ENCODE measurements at places on chromosomes 7 and 10. TPM values are rescaled to one million over a fixed set of nuclear protein-coding genes. Genes with fewer than 3 reads are reported as not detected.

The PTEN gene
- 60.1 TPM for total RNA-seq

The LIPK gene
- total RNA-seq, result not detected

GRCh38 chr7:46544396-46545008 is 623.4 kb upstream of the IGFBP3 start:
- DNase-seq, result peak; percentile 44

DNA sequence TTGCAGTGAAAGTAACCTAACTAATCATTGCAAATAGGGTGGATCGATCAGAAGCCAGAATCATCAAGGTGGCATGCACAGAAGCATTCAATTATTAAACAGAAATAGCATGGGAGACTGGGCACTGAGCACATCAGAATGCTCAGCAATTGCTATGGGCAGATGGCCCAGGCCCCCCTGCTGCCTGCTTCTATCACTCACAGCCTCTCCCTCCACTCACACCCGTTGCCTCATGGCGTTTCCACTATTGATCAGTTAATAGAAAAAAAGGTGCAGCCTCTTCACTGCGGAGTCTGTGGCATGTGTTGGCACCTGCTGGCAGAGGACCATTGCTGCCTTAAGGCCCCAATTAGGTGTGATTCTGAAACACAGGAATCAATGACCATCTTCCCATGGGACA is 11.2 kb upstream of the HTR5A start:
- no peak for DNase-seq

- DNase-seq, result peak; percentile 74
Observed at GRCh38 chr10:98446661-98447221, at the start of gene HPS1. TSS of gene HPS1 (minus strand) at chr10:98446935. CDS start at chr10:98443240, 3,695 bp downstream.

- no peak for DNase-seq
Observed at GRCh38 chr7:84844771-84845170, 342.1 kb downstream of the SEMA3D start.

The TSPAN15 gene
- total RNA-seq, result 118 TPM

- DNase-seq, result no peak
Observed at GRCh38 chr10:11551104-11551503, 60.3 kb downstream of the USP6NL start.

GRCh38 chr7:110983822-110984456 is 107.0 kb upstream of the LRRN3 start:
- DNase-seq, result no peak

GRCh38 chr7:1706381-1706720 is 36.3 kb downstream of the ELFN1 start:
- no peak for DNase-seq

The GIGYF1 gene
- total RNA-seq, result 14.9 TPM

The FAM131B gene
- total RNA-seq, result 0.22 TPM

The BTBD16 gene
- under 0.01 TPM for total RNA-seq

- DNase-seq, result no peak
Observed at GRCh38 chr7:4816419-4817080, 41.1 kb downstream of the AP5Z1 start.

- DNase-seq, result no peak
Observed at GRCh38 chr10:86681047-86681446, 12.7 kb downstream of the LDB3 start.

The PDE6C gene
- total RNA-seq, result not detected

GRCh38 chr10:13505052-13505680 is 23.6 kb downstream of the BEND7 start:
- no peak for DNase-seq

GRCh38 chr10:119090968-119091367 is 10.4 kb upstream of the EIF3A start:
- peak; percentile 29 for DNase-seq

- DNase-seq, result no peak
Observed at GRCh38 chr7:31077484-31078362, 25.6 kb downstream of the ADCYAP1R1 start.

- DNase-seq, result no peak
Observed at GRCh38 chr7:70681469-70682350, 450.2 kb upstream of the GALNT17 start.

The C10orf105 gene
- not detected for total RNA-seq

DNA sequence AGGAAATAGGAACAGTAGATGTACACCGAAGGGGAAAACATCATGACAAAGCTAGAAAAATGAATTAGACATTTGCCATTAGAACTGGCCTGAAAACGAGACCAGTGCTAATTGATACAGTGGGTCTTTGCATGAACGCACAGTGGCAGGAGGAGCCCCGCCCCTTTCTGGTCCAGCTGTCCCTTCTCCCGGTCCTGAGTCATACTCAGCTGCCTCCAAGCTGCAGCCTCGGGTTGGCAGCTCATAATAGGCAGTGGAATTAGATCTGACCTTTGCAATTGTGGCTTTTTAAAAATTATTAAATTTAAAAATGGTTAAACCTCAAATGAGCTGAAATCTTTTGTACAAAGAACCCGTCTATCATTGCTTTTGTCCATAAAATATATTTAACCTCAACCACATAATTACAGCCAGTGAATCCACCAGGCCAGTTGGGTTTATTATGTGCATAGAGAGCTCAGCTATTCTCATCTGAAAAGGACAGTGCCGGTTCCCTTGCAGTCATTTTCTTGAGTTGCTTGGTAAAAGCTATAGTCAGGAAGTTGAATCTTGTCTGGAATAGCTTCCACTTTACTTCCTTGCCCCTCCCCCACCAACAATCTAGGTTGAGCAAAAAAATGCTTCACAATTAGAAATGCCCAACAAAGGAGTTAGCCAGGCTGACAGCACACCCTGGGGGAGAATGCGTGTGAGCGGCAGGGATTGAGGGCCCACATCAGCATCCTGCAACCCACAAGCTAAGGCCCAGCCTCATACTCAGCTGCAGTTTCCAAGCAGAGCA is 147.1 kb downstream of the BUB3 start:
- DNase-seq, result peak; percentile 64

The TNRC18 gene
- 21.6 TPM for total RNA-seq

DNA sequence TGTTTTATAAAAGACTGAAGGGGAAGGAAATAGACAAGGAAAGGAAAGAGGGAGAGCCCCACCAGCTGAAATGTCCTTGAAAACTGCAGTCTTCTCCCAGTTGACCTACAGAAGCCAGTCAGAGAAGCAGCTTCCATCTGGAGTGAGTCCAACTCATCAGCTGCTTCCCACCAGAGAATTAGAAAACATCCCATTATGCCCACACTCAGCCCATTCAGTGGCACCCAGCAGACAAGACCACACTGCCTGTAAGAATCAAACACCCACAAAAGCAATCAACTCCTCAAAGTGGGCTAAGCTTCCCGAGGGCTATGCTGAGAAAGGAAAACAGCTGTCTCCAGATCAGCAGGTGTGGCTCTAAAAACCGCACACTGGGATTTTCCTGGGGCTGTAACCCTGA is 29.6 kb upstream of the TMEM213 start:
- no peak for DNase-seq

The IDI2 gene
- not detected for total RNA-seq

GRCh38 chr7:50356212-50356944 is 51.9 kb downstream of the IKZF1 start:
- no peak for DNase-seq

DNA sequence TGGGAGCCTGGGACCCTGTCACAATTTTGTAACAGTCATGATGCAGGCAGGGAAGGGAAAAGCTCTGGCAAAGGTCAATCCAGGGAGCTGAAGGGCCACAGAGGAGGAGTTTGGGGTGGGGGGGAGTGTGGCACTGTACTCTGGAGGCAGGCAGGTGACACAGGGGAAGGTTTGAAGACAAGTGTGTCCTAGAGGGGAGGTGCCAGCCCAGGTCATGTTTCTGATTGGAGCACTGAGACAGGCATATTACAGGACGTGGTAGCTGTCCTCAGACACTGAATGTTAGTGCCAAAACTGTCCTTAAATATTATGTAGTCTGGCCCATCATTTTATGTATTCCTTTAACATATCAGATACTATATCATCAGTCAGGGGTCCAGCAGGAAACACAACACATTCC is 75.6 kb upstream of the LRRC4 start:
- DNase-seq, result no peak

GRCh38 chr7:44587843-44588711 is 6.0 kb upstream of the TMED4 start:
- peak; percentile 83 for DNase-seq

DNA sequence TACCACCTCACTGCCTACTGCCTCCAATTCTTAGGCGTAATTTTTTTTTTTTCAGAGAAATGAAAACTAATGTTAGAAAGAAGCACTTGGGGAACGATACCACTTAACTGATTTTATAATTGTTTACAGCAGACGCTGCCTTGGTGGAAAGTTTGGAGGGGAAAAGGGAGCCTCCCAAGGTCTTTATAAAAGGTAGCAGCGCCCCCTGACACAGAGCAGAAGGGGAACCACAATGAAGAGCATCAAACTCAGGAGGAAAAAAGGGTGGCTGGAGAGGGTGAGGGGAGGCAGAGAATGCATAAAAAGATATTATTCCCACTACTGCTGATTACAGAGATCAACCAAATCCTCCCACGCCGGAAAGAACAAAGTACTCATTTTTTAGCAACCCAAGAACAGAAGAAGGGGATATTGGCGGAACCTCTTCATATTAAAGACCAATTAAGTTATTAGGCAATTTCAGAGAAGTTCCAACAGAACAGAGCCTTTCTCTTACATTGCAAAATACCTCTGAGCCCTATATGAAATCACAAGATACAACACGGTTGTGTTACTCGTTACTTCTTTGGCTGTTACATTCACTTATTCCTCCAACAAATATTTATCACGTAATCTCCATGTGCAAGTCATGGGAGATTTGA is 135.8 kb downstream of the TEX36 start:
- DNase-seq, result no peak

GRCh38 chr10:68628576-68629127 is 68.5 kb downstream of the TET1 start:
- DNase-seq, result no peak

The PTF1A gene
- not detected for total RNA-seq

The NOS3 gene
- total RNA-seq, result 25.0 TPM

GRCh38 chr7:69431626-69432025 is 166.6 kb upstream of the AUTS2 start:
- no peak for DNase-seq

- DNase-seq, result peak; percentile 93
Observed at GRCh38 chr10:5446390-5446926, 34.1 kb downstream of the NET1 start.

The DLX5 gene
- total RNA-seq, result not detected

DNA sequence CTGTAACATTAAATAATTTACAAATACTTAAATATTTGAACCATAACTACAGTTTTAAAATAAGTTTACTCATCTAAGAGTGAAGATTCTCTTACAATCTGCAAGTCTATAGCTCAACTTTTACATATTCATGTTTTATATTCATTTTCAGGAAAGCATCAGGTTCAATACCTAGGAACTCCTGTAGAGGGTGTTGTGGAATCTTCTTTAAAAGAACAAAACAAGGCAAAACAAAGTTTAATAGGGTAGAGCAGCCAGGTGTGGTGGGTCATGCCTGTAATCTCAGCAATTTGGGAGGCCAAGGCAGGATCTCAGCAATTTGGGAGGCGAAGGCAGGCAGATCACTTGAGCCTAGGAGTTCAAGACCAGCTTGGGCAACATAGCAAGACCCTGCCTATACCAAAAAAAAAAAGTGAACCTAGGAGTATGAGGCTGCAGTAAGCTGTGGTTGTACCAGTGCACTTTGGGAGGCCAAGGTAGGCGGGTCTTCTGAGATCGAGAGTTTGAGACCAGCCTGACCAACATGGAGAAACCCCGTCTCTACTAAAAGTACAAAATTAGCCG is 45.1 kb downstream of the ST8SIA6 start:
- DNase-seq, result peak; percentile 43

The FBXL13 gene
- total RNA-seq, result 0.20 TPM

DNA sequence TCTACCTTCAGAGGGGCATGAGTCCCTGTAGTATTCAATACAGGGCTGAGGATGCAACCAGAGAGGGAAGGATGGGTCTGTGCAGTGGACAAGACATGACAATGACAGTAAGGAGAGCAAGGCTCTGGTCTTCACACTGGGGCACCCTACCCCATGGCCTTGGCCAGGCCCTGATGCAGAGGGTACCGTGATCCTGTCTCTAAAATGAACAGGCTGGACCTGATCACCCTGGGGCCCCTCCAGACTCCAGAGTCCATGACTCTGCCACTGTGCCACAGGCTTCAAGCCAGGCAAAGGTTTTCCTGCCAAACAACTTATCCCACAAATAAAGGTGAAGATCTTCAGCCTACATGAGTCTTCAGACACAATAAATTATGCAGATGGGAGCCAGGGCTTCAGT is 4.9 kb downstream of the MAT1A start:
- no peak for DNase-seq

The MRPS33 gene
- total RNA-seq, result 17.2 TPM

DNA sequence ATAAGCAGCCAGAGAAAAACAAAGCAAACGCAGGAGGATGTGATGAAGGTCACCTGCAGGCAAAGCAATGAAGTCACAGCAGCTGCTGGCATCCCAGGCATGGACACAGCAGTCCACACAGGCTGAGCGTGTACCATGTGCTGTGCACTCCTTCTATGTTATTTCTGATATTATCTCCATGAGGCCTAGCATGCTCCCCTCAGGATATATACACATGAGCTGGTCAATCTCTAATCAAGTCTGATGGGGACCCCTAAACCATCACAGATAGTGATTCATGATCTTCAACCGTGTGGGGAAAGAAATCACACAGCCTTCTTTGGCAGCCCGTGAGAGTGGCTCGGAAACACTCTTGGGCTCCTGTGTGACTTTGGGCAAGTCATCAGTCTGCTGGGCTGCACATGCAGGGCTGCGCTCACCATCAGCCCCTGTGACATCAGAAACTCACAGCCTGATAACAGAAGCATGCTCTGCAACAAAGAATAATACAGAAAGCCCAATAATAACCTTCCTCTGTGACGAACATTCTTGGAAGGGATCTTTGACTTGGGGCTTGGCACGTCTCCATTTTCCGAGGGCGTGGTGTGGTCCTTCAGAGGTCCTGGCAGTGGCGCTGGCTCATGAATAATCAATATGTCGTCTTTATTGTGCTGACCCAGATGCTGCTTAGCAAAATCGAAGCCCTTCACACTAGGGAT is 83.0 kb upstream of the ATP6V0A4 start:
- no peak for DNase-seq

DNA sequence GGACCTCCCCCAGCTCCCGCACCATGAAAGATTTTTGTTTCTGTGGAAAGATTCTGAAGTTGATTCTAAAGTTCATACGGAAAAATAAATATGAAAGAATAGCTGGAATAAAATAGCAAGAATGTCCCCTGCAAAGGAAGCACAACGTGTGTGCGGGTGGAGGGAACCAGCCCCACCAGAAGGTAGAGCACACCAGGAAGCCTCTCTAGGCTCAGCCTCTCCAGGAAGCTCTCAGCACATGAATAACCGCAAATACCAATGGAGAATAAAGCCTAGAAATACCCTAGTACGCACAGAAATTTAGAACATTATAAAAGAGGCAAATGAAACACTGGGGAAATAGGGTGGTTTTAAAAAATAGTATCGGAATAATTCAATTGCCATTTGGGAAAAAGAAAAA is 24.6 kb upstream of the FAM170B start:
- no peak for DNase-seq

The CPXM2 gene
- 0.22 TPM for total RNA-seq

The TAS2R41 gene
- not detected for total RNA-seq

- DNase-seq, result no peak
Observed at GRCh38 chr7:1539181-1539881, 8.8 kb downstream of the MAFK start.

- DNase-seq, result no peak
Observed at GRCh38 chr7:86149024-86149665, 494.6 kb upstream of the GRM3 start.

The ZRANB1 gene
- total RNA-seq, result 20.8 TPM
